T-helper 9 cell (primary cell): ENCODE measurements at places on chromosomes 6 and 20.

- no peak for DNase-seq
Observed at GRCh38 chr6:158962371-158962770, 37.6 kb downstream of the RSPH3 start.

GRCh38 chr20:21183722-21184121, 57.8 kb downstream of the KIZ start:
- DNase-seq: no peak

DNA sequence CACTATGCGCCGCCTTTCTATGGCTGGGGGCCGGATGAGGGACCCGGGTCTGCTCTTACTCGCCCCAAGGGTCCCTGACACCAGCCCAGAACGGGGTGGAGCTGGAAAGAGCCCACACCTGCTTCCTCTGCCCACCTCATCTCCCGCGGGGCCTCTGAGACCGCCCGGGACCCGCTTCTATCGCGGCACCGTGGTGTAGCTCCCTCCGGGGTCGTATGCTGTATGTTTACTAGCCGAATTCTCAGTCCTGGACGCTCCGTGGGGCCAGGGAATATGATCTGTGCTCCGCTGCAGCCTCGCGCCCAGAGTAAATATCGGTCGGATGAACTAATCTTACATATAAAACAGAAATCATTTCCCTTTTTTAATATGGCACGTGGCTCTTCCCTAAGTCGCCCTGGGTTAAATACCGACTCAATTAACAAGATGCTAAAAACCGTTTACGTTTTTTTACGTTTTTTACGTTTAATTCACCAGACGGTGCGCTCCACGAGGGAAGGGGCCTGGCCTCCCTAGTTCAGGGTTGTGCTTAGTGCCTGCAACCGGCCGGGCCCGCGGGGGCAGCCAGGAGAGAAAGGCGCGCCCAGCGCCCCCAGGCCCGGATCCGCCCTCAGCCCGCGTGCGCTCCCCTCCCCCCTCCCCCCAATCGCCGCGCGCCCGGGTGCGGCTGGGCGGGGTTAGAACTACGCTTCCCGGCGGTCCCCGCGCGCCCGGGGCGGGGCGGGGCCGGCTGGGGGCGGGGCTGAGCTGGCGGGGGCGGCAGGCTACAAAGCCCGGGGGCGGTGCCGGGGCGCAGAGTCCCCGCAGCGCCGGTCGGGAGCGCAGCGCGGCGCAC, at the start of gene RBM38:
Gene RBM38 (plus strand): TSS at position 793 of the 835 bp plus-strand sequence. CDS start 186 bp downstream, outside the sequence.
- peak; percentile 69 for DNase-seq

- DNase-seq: no peak
Observed at GRCh38 chr20:50602432-50603088, 88.8 kb downstream of the RIPOR3 start.

DNA sequence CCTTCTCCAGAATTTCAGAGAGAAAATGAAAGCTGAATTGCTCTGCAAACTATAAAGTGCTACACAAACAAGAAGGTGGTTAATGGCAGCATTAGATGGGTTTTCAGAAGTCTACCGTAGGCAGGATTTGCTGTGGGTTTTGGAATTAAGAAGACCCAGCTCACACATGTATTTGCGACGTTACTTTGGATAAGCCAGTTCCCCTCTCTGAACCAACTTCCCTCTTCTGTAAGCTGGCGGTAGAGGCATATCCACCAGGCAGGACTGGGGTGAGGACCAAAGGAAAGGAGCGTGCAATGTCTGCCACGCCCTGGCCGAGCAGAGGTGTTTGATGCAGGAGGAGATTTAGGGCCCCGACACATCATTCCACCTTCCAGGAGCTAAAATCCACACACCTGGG, 6.9 kb downstream of the RSPO4 start:
- no peak for DNase-seq

DNA sequence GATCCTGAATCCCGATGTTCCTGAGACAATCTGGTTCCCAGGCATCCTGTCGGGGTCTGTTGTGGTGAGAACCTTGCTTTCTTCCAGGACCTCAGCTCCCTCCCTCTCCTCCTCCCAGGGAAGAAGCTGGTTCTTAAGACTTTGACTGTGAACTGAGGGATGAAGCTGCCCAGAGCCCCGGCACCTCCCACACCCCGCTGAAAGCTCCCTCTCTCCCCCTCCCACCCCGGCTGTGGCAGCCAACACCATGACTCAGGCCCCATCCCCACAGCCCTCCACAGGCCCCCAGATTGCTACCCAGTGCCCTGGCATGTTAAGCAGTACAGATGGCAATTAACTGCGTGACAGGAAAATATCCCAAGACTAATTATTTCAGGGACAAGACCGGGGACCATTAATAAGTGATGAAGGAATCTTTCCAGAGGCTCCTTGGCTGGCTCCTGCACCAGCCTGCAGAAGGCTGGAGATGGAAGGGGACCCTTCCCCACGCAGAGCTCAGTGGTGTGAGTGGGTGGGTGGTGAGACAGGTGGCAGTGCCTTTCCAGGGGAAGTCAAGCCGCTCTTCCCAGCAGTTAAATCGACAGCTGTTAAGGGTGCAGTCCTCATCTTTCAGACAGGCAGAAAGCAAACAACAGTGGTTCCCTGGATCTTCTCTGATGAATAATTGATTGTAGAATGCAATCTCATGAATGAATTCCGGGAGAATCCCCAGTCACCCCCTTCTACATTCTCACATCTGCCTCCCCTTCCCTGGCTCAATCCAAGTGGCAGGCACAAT, 237.9 kb downstream of the LRFN2 start:
- no peak for DNase-seq

- DNase-seq: no peak
Observed at GRCh38 chr6:99014061-99014460, 66.3 kb upstream of the FBXL4 start.

DNA sequence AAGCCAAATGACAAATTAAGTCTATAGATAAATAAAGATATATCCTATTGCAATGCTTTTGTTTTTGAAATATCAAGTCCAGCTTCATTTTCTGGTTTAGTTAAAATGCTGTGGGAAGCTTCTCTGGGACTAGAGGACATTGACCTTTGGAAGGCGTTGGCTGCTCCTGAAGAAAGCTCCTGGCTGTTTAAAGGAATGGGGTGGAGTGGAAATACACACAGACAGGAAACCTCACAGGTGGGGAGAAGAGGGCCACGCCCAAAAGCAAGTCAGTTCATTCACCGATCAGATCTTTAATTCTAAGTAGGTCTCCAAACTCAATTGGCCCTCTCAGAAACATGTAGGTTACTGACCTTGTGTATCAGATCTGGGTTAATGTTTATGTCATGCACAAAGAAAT, 59.6 kb downstream of the SPTLC3 start:
- DNase-seq: no peak

DNA sequence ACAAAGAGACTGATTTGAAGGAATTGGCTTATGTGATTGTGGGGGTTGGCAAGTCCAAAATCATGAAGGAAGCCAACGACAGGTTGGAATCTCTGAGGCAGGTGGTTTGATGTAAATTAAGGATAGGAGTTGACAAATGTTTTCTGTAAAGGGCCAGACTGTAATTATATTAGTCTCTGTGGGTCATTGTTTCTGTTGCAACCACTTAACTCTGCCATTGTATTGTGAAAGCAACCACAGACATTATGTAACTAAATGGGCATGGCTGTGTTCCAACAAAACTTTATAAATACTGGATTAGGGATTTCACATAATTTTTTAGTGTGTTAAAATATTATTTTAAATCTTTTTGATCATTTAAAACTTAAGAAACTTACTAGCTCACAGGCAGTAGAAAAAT, 199.2 kb upstream of the MYLIP start:
- no peak for DNase-seq

DNA sequence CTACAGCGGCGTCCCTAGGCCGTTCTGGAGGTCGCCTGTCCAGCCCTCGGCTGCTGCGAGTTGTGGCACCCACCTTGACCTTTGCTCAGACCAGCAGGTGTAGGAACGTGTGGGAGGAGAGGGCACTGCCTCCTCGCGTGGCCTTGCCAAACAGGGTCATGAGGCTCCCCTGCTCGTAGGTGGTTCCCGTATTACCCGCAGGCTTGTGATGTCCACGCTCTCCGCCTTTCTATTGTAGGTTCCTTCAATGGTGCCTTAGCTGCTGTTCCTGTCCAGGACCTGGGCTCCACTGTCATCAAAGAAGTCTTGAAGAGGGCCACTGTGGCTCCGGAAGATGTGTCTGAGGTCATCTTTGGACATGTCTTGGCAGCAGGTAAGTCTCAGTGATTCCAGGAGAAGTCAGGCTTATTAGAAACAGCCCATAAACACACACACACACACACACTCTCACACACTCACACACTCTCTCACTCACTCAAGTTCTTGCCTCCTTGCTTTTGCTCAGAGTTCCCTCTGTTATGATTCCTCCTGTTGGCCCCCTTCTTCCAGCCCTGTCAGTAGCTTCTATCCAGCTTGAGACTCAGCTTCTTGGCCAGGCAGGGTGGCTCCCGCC, 942 bp downstream of the ACAT2 start:
- peak; percentile 14 for DNase-seq

- DNase-seq: no peak
Observed at GRCh38 chr20:32507998-32508774, 76.9 kb downstream of the NOL4L start.

DNA sequence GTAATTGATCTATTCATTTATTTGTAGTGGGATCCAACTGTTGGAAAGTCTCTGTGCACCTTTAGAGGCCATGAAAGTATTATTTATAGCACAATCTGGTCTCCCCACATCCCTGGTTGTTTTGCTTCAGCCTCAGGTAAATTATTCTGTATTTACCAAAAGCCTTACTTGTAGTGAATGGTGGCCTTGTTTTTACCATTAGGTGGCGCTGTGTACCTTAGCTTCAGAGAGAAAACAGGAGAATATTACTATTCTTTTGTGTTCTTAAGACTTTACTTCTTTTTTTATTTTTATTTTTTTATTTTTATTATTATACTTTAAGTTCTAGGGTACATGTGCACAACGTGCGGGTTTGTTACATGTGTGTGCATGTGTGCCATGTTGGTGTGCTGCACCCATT, 23.7 kb downstream of the PEX7 start:
- DNase-seq: peak; percentile 6

- DNase-seq: no peak
Observed at GRCh38 chr6:138912308-138912707, 75.7 kb downstream of the REPS1 start.

DNA sequence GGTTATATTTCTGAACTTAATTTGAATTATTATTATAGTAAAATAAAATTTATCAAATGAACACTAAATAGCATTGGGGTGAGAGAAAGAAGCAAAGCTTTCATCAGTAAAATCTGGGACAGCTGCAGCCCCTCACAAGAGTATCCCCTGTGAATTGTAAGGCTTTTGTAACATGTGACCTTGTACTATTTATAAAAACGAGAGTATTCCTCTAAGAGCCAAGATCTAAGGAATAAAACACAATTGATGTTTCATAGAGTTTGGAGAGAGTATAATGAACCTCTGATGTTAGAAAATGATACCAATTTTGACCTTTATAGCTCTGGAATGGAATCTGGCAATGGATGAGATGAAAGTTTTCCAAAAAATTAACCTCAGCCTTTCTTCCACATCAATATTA, 617.2 kb upstream of the ID4 start:
- no peak for DNase-seq

- no peak for DNase-seq
Observed at GRCh38 chr20:43681991-43682410, 15.1 kb downstream of the MYBL2 start.

DNA sequence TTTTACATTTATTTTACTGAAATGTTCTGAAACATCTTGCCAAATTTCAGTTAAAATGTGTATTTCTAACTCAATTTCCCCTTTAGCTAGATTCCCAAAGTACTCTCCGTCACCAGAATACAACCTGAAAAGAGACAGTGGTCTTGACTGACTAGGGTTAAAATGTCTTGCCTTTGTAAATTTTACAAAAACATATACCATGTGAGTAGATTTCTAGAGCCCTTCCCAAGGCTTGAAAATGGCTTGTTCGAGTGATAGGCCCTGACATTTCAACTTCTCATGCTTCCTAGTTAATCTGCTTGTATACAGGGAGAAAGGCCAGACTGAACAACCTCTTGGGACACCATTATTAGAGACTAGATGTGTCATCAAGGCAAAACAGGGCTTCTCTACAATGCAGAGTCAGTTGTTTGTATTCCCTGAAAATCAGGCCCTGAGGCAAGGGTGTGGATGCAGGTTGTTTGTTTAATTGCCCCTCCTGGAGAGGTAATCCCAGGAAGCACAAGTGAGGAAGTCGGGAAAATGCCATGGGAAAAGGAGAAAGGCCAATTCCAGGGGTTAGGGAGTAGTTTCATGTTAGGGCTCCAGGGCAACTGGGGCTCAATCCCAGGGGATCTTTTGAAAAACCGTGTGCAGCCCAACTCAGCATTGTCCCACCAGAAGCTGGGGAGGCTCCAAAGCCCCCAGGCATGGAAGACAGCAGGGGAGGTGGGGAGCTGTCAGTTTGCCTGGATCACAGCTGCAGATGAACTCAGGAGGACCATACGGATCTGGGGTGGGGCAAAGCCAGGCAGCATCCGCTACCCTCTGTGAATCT, 11.6 kb upstream of the TFB1M start:
- DNase-seq: no peak

- no peak for DNase-seq
Observed at GRCh38 chr6:118134736-118135135, 227.7 kb downstream of the SLC35F1 start.

DNA sequence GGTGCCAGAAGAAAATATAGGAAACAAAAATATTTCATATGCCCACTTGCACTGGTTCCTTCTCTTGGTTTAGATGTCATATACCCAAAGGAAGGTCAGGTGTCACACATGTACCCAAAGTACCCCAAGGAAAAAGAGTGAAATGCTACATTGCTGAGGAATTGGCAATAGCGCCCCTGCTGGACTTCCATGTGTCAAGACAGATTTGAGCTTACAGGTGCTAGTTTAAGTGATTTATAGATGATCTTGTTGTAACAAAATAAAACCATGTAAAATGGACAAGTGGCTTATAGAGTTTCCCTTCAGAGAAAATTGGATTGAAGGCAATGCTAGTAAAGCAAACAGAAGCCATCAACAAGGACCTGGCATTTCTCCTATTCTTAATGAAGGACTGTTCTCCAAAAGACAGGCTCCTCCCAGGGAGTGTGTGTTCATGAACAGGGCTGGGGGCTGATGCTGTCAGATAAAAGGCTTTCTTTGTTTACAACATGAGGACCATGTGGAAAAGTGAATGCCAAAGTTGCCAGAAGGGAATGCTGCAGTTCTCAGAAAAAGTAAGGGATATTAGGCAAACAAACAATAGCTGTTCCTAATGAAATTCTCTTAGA, 64.3 kb upstream of the PAK5 start:
- no peak for DNase-seq

DNA sequence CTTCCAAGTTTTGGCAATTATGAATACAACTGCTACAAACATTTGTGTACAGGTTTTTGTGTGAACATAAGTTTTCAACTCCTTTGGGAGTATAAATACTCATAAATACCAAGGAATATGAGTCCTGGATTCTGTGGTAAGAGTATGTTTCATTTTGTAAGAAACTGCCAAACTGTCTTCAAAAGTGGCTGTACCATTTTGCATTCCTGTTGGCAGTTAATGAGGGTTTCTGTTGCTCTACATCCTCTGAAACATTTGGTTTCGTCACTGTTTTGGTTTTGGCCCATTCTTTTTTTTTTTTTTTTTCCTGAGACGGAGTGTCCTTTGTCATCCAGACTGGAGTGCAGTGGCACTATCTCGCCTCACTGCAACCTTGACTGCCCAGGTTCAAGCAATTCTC, 8.5 kb downstream of the AP5S1 start:
- DNase-seq: no peak
